ENCODE measurements at places on chromosomes 7 and 10.

DNA sequence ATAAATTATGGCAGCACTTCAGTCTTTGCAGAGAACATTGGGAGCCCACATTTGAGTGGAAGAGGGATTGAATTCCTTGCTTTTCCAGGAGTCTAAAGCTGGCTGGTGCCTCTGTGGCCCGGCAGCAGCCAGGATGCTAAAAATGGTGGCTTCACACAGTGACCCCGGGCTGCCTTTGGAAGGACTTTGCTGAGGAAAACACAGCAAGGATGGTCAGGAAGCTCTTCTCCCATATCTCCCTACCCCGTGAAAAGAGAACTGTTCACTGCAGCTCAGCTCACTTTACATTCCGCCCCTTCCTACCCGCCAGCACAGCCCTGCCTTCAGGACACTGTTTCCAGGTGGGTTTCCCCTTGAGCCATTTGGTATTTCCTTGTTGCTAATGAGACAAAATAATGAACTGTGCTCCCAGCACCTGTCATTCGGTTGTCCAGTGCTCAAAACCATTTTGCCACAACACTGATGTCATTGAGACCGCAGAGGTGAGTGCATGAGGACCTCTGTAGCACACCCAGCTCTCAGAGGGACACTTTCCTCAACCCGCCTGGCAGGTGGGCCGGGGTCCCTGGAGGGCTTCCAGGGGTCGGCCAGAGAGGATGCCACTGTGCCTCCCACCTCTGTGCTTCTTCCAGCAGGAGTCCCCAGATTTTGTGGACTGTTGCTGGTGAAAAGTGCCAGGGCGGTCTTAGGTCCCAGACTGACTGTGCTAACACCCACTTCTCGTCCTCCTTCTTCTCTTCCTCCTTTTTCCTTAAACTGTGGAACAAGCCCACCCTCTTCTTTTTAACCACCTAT, 255.7 kb upstream of the PPP2R2D start:
- no peak for DNase-seq

DNA sequence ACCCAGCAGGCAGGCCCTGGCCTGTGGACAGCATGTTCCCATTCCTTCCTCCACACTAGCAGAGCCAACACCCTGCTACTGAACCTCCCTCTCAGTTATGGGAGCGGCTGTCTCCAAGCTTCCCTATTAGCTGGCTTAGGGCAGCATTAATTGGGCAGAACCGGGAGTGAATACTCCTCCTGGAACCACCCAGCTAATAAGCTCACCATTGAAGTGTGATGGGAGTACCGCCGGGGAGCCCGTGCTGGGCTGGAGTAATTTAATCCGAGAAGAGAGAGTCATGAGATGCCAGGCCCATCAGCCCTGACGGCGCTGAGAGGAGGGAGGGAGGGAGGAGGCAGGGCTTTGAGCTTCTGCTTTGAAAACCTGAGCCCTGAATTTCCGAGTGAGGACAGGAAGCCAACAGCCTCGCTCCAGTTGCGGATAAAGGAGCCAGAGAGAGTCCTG, 31.8 kb upstream of the ELFN1 start:
- peak; percentile 95 for DNase-seq

DNA sequence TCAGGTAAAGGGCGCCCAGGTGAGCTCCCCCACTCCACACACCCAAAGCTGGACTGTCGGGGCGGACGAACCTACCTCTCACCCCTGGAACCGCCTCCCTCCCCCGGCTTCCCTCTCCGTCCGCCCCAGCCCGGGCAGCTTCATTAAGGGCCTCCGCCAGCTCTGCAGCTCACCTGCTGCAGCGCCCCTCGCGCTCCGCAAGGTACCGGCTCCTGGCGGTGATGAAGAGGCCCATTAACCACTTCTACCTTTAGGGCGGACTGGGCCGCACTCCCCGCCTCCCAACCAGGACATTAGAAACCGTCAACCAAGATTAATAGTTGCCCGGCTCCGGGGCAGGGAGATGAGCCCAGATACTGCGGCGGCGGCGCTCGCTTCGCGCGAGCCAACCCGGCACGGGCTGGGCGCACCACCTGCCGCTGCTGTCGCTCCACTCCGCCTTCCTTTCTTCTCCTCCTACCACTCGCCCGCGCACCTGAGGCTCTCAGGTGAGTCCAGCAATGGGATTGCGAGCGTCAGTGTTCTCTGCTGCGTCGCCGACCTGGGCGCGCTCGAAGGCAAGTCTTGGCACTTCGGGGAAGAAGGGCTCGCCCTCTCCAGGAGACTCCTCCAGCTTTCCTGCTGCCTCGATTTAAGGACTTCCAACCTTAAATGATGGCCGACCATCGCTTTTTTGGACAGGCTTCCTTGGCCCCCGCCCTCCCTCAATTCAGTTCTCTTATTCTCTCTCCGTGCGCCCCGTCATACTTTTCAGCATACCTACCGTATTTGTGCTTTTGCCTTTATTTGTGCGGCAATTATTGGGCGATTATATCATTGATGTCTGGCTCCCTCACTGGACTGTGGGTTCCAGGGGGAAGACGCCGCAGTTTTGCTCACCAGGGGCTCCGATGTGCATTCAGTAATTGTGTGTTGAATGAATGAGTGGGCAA, 13.6 kb upstream of the KAZALD1 start:
- peak; percentile 96 for DNase-seq

DNA sequence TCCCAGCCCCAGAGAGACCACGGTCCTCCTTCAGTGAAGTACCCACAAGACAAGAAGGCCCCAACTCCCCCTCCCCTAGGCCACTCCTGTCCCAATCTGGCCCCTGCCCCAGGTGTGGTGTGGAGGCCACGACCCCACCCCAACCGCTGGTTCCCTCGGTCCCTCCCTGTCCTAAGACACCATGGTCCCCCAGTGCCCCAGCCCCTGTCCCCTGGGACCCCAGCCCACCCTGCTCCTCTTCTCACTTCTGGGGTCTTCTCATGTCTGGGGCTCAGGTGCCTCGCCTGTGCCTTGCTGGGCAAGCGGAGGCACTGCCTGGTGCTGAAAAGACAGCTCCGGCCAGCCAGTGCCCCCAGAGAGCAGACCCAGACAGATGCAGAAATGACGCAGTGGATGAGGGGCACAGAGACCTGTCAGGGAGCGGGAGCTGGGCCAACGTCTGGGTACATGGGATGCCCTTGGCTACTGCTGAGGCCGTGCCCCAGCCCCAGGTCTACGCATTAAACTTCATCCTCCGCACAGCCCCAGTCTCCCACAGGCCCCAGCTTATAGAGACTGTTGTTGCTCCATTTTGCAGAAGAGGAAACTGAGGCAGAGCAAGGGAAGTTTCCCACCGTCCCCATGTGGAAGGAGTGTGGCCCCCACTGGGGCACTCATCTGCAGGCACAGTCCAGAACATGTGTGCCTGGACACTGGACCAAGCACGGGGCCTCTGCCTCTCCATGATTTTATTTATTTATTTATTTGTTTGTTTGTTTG, 14.8 kb downstream of the GRIFIN start:
- no peak for DNase-seq

DNA sequence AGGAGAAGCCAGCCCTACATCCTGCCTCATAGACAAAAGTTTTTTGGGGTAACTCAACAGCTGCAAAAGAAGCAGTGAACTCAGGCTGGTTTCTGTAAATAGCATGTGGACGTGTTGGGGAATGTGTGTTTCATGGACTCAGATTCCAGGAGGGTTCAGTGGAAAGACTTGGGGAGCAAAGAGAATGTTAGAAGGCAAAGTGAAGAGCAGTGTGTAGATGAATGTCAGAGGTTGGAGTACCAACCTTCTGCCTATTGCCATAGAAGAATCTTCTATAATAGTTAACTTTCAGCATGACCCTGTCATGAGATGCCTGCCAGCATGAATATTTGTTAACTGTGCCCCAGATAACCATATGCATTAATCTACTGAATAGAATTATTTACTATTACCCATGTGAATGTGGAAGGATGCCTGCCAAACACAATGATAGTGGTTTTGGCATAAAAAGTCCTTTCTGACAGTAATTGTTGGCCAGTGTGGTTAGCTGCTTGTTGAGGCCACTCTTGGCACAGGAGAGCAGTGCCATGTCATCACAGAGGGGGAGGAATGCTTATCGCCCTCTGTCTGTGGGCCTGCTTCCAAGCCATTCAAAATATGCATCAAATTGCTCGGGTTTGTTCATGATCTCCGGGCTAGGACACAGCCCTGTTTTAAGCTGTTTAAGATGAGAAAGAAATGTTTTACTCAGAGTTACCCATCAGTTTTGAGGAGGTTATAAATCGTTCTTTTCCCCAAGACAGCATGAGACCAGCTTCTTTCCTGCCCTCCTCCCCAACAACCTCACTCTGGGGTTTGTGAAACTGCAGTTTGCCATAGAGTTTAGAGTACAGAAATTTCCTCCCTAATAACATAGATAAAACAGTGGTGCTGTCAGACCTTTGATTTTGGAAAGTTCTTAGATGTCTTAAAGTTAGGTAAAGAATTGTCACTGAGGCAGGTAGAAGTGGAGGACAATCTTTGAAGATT, 165.3 kb downstream of the WNT2 start:
- DNase-seq, result no peak

GRCh38 chr7:141477865-141478264, 73.3 kb upstream of the AGK start:
- DNase-seq, result no peak

DNA sequence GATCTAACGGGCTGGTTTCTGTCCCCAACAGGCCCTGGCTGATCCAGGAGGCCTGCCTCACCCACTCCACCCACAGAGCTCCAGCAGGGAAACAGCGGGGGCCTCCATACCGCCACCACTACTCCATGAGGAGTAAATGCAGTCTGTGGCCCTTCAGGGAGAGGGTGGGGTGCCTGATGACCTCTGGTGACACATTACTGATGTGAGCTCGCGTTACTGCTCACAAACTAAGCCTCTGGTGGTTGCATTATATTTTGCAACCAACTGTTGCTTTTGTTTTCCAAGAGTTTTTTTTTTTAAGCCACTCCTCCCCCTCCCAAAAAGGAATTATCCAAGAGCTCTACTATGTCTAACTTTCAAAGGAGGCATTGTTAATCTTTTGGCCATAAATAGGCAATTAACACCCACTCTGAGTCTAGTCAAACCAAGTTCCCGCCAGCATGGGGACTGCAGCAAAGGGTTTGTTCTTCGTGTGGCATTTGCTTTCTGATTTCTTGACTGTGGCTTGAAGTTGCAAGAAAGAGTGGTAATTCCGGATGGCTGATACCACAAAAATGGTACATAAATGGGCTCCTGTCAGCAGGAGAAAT, 72.6 kb downstream of the FAM53B start:
- peak; percentile 36 for DNase-seq

- DNase-seq, result no peak
Observed at GRCh38 chr7:51772190-51772589, 455.6 kb upstream of the COBL start.

DNA sequence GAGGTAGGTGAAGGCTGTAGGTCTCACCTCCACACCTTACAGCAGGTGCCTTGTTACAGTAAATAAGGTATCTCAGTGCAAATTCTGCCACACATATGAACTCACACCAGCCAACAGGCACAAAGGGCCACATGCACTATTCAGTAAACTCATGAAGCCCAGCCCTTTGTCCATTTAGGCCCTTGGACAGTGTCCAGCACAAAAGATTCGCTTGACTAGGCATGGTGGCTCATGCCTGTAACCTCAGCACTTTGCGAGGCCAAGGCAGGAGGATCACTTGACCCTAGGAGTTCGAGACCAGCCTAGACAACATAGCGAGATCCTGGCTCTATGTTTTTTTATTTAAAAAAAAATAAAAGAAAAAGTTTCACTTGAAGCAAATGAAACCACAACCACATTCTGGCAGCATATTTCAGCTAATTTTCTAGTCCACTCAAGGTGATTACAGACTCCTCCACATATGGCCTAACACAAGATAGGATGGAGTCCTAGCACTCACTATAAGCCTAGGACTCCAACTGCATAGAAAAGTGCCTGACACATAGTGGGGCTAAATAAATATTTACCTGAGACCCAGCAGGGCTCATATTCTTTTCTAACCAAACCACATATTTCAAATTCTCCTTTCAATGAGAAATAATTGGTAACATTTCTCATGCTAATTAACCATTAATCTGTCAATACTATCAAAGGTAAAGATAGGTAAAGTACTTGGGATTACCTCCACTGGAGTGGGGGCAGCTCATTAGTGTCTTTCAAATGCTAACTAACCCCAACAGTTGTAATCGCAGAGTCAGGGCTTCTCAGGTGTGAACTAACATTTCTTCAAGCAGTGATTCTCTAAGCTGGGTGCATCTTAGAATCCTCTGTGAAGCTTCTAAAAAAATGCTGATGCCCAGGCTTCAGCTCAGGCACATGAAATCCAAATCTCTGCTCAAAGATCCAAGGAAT, 4.5 kb upstream of the ANKRD1 start:
- DNase-seq, result no peak

DNA sequence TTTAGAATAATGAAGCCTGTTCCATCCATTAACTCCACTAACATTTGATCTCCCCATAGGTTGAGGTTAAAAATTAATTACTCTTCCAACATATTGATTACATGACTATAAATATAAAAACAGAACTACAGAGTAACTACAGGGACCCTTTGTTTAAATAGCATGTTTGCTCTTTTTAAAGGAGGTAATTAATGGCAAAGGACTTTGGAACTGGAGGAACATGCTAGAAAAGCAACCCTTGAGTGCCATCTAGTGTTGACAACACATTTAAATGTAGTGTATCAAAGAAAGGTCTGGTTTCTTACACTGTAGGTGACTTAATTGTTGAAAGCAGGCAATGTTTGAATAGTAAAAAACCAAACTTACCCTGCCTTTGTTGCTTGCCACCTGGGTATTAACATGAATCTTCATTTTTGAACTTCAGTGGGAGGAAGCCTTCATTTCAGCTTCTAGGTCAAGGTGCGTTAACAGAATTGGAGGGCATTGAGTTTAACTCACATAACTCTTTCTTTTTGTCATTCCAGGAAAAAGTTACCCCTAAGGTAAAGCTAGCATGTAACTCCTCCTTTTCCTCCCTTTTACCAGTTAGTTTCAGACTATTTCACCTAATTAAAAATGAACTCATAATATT, 52.6 kb upstream of the CAPZA2 start:
- DNase-seq, result peak; percentile 66
